ENCODE measurements at places on chromosomes 12 and 14.

DNA sequence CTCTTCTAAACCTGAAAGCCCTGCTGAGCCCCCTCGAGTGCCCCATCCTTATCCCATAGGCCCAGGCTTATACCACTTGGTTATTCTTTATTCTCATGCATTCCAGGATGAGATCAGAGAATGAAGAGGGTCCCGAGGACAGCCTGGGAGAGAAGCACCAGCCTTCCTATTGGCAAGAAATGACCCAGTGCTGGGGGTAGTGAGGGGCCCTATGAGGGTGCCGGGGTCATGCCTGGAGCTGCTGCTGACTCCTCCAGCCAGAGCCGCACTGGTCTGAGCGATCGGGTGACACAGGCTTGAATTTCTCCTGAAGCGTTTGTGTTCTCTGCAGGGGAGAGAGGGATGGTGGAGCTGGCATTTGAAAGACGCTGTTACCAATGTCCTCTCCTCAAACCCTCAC, 18.1 kb downstream of the MORN3 start:
- no peak for DNase-seq

GRCh38 chr12:17276196-17276595, 670.2 kb upstream of the LMO3 start:
- DNase-seq, result no peak

DNA sequence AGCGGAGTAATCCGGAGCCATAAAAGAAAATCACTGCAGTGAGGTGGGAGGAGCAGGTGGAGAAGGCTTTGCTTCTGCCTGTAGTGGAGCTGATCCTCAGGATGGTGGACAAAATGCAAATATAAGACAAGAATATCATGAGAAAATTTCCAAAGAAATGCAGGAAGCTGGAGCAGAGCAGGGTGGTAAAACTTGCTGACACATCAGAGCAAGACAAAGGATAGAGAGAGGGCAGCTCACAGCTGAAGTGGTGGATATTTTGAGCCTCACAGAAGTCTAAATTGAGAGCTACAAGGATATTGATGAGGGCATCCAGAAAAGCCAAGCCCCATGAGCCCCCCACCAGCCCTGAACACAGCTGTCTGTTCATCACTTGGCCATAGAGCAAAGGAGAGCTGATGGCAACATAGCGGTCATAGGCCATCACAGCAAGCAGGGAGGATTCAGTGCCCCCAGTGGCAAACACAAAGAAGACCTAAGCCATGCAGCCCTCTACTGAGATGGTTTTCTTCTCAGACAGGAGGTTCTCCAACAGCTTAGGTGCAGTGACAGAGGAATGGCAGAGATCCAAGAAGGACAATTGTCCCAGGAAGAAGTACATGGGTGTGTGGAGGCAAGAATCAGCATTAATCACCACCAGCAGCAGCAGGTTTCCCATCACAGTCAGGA, 30.0 kb upstream of the ANP32D start:
- DNase-seq, result no peak

DNA sequence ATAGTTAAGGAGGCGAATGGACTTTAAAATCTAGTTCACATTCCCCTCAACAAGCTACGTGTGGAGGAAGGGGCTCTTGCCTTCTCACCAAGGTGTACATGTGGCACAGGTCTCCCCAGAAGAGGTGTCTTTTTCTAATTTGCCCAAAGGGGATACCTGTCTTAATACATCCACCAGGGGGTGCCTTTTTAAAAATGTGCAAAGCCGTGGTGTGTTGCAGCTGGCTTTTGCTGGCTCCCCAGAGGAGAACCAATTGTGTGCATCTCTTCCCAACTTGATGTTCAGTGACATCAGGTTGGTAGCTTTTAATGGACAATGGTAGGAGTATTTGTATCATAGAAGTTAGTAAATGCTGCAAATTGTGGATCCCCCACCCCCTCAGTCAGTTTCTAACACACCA, 33.8 kb downstream of the CREBL2 start:
- DNase-seq, result peak; percentile 53

- no peak for DNase-seq
Observed at GRCh38 chr12:104319918-104320626, 16.5 kb downstream of the EID3 start.

- DNase-seq, result peak; percentile 8
Observed at GRCh38 chr12:42326541-42327226, 717 bp downstream of the PPHLN1 start.

DNA sequence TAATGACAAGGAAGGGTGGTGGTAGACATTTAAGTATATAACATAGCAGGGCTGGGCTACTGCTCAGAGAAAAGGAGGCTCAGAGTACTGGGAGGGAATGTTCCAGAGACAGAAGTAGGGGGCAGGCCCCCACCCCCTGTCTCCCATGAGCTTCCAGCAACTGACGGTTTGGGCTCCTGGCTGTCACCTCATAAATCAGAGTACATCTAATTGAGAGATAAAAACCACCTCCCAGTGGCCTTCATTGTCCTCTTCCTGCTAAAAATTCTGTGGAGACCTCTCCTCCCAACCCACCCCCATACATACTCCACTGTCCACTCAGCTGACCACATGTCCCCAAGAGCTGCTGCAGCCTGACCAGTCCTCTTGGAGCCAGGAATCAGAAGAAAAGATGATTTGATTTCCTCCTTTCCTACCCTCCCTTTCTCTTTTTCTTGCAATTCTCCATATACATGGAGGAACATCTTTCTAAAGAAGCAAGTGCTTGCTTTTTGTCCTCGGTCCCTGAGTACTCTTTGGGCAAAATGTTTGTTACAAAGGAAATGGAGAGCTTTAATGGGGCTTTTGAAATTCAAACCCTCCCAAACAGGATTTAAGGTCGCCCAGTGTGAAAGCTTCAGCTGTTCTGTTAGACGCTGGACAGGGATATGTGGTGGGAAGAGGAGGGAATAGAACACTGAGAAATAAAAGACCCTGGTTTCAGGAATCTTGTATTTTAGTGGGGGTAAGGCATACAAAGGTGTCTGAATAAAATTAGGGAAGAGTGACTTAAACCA, 16.4 kb upstream of the KCNA5 start:
- no peak for DNase-seq

DNA sequence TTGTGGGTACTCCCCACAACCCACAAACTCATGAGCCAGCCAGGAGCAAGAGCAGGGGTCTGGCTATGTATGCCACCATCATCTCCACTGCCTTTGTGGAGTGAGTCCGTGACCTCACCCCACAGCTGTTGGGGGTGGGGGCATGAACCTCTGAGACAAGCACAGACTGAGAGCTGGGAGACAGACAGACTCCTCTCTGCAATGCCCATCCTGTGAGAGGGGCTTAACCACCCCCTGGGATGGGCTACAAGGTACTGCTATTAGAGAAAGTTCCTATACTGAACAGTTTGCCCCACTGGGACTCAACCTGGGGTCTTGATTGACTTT, 84.5 kb downstream of the PITPNM2 start:
- DNase-seq, result no peak

GRCh38 chr14:101812071-101812470, 50.6 kb downstream of the PPP2R5C start:
- DNase-seq, result no peak

All from activated T-cell treated with anti-CD3 and anti-CD28 coated beads, Interleukin-2, amount 50 U/mL, for 72 hours (primary cell).